Activated CD4-positive, alpha-beta T cell treated with anti-CD3 and anti-CD28 coated beads for 1 hour (primary cell): ENCODE measurements at places on chromosomes 13 and 19.

- peak; percentile 18 for DNase-seq
These were observed 14.3 kb downstream of the IER2 start for GRCh38 chr19:13164343-13165161.

DNA sequence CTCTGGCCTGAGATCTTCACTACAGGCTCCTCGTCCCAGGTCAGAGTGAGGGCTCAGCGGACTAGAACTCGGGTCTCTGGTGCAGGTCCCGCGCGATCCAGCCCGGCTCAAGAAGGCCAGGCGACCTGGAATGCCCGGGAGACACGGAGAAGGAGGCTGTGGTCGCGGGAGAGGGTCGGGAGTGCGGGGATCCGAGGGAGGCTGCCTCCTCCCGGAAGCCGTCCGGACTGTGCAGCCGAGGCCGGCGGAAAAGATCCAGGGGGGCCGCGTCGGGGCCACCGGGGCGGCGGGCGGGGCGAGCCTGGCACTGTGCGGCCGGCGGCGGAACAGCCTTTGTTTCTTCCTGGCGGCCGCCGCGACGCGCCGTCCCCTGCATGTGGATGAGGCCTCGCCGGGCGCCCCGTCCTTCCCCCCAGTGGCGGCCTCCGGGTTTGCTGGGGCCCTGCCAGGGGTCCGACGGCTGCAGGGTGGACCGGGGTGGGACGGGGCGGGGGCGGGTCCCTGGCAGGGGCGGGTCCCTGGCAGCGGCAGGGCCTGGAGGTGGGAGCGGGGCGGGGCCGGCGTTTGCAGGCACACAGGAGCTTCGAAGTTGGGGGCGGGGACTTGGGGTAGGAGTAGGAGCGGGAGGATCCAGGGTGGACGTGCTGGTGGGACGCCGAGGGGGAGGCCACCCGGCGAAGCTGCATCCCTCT lies 1.0 kb upstream of the SLC7A10 start:
- DNase-seq: no peak

DNA sequence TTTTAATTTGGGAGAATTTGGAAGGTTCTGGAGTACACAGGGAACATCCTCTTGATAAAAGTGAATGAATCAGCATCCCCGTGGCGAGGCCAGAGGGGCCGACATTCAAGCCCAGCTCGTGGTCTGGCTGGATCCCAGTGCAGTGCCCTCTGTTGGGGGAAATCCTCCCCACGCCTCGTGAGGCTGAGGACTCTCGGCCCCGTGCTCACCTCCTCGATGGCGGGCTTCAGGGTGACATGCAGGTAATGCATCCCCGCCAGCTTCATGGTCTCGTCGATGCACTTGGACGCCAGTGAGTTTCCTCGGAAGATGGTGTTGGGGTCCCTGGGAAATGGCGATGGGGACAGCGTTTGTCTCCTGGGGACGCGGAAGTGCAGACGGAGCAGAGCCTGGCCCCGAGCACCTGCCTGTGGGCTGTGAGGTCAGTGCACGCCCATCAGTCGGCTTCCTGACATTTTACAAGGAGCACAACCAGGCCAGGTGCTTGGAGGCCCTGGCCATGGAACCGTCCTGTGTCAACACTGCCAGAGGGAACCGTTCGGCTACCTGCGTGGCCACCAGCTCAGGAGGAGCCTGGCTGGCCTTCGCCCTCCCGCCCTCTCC lies 43.3 kb upstream of the C13orf46 start:
- DNase-seq: no peak

DNA sequence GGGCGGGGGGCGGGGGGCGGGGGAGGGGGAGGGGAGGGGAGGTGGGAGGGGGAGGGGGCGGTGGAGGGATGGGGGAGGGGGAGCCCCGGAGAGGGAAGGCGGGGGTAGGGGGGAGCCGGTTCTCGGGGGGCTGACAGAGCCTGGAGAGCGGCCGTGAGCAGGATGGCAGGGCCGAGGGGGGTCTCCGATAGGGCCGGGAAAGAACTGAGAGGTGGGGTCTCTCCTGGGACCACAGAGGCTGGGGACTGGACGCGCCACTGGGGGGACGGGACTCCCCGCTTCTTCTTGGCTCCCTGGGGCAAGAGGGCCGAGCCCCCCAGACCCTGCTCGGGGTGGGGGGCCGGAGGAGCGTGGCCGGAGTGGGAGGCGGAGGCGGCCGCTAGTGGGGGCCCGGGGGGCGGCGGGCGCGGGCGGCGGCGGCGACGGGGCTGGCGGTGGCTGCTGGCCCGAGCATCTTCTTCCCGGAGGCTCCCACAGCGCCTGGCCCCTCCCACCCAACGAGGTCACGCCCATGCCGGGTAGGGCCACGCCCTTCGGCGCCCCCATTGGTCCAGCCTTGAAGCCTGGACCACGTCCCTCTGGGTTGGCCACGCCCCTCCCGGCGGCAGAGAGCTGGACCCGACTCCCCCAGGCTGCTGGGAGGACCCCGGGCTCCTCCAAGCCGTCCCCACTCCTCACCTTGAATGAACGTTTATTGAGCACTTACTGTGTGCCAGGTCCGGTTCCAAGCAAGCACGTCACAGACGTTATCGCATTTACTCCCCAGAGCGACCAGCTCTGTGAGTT lies at the start of gene NOVA2:
Gene NOVA2, minus strand, starts transcription at position 313 of the 786 bp plus-strand sequence. CDS start 514 bp downstream, outside the sequence.
- DNase-seq: no peak

DNA sequence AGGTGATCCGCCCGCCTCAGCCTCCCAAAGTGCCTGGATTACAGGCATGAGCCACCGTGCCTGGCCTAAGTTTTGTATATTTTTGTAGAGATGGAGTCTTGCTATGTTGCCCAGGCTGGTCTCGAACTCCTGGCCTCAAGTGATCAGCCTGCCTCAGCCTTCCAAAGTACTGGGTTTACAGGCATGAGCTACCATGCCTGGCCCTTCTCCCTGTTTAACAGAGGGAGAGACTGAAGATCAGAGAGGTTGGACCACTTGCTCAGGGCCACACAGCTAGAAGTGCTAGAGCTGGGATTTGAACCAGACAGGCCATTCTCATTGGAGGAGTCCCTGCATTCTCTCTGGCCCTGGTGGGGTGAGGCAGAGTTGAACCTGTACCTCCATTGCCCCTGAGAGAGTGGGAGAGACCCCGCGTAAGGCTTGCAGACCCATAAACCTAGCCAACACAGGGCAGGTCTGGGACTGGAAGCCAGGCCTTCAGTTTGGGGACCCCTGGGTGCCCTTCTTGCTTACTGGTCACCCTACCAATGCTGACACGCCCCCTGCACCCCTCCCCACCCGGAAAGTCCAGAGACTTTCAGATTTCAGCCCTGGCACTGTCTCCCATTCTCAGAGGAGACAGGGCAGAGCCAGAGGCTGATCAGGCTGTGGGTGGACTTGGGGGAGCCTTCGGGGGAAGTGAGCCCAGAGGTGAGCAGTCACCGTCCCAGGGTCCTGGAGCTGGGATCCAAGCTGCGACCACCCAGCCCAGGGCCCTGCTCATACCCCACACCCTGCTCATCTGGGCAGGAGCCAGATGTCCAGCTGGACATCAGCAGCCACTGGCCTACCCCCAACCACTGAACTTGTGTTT lies 13.3 kb downstream of the TTYH1 start:
- DNase-seq: no peak

DNA sequence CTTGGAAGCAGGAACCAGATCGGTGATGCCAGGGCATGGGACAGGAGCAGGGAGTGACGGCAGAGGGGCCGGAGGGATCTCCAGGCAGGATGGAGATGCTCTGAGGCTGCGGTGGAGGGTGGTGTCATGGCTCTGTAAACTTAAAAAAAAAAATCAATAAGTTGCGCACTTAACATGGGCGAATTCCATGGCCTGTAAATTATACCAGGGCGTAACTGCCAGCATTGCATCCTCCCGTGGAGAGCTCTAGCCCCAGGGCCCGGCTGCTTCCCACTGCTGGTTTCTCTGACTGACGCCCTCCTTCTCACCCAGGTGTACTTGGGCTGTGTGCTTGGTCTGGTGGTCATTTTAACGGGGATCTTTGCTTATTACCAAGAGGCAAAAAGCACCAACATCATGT lies 8.7 kb downstream of the ATP12A start:
- no peak for DNase-seq

- peak; percentile 59 for DNase-seq
These were observed 6.2 kb downstream of the HRC start for GRCh38 chr19:49148784-49149651.

DNA sequence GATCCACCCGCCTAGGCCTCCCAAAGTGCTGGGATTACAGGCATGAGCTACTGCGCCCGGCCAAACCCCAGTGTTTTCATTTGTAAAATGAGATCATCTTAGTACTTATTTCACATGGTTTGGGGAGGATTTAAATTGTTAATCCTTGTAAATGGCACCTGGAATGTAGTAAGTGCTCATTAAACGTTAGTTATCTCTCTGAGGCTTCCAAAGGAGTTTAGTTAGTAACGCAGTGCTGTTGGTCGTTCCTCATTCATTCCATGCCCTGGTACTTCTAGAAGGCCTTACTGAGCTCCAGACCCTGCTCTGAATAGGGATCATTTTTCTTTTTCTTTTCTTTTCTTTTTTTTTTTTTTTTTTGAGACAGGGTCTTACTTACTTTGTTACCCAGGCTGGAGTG lies 5.2 kb downstream of the CPT1C start:
- no peak for DNase-seq

DNA sequence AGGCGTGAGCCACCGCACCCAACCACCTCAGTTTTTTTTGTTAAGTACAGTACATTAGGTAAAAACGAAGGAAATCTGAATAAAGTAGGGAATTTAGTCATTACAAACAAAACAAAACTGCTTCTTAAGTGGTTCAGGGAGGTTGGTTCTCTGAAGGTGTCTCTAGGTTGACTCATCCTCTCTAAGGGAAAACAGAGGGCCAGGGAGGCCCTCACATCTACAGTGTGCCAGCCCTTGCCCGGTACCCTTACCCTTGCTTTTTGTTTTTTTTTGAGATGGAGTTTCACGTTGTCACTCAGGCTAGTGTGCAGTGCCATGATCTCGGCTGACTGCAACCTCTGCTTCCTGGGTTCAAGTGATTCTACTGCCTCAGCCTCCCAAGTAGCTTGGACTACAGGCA lies 17.2 kb upstream of the JUND start:
- DNase-seq: no peak

DNA sequence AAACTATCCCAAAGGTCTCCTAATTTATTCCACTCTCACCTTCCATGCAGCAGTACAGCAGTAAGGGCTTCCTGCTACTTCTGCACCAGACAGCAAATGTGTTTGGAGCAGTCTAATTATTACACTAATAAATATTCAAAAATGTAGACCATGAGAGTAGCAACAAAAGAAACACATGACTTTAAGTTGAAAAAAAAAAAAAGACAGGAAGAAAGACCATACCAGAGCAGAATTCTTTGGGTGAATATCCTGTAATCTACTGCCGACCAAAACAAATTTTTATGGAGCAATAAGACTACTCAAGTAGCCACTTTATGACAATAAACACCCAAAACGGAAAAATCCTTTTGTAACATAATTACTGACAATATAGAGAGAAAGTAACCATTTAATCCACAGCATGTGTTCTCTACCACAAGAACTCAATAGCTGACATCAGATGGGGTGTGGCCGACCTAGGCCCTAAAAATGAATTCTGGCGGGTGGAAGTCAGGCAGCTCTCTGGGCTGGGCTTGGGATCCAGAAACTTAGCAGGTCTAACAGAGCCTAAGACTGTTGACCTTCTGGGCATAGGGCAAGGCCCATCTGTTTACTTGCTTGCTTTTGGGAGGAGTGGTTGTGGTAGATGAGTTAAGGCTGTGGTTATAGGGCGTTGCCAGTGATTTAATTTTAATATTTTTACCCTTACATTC lies 4.6 kb downstream of the KLF12 start:
- no peak for DNase-seq

DNA sequence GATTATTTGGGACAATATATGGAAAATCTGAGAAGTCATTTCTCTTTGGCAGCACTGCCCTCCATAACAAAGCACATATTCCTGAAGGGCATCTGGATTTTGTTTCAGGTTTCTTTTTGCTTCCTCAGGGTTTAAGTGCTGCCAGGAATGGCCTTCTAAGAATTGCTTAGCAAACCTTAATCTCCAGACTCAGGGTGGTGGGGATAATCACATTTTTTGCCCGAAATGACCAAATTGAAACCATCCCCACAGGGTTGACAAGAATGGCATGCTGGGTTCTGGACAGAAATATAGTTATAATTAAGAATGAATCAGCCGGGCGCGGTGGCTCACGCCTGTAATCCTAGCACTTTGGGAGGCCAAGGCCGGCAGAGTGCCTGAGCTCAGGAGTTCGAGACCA lies 6.4 kb upstream of the CDADC1 start:
- no peak for DNase-seq

- no peak for DNase-seq
These were observed 61.0 kb downstream of the SHISA2 start for GRCh38 chr13:25990801-25991200.

DNA sequence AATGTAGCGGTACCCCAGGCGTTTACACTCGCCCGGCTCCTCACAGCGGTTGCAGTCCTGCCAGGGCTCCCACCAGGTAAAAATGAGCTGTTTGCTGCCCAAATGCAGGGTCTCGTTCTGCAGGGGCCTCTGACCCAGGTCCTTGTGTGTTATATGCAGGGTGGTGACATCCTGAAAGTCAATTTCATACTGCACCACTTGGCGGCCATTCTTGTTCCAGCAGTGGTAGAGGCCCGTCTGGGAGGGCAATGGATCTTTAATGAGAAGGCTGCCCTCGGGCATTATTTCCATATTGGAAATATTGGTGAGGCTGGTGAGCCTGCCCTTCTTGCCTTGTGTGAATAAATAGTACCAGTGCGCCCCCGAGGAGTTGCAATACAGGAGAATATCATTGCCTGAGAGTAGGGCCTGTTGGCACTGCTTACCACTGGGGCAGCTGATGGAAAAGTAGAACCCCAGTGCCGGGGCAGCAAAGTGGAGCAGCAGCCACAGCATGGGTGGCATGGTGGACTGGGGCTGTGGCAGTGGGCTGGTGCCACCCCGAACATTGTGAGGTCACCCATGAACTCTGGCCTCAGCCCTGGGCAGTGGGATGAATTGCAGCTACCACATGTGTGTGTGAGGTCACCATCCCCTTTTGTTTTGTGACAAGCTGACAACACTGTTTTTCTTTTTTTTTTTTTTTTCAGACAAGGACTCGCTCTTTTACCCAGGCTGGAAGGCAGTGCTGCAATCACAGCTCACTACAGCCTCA lies at the start of gene FAM187B:
Gene FAM187B, minus strand, starts transcription at position 563 of the 754 bp plus-strand sequence. Its CDS starts 59 bp downstream, at position 504.
- no peak for DNase-seq

DNA sequence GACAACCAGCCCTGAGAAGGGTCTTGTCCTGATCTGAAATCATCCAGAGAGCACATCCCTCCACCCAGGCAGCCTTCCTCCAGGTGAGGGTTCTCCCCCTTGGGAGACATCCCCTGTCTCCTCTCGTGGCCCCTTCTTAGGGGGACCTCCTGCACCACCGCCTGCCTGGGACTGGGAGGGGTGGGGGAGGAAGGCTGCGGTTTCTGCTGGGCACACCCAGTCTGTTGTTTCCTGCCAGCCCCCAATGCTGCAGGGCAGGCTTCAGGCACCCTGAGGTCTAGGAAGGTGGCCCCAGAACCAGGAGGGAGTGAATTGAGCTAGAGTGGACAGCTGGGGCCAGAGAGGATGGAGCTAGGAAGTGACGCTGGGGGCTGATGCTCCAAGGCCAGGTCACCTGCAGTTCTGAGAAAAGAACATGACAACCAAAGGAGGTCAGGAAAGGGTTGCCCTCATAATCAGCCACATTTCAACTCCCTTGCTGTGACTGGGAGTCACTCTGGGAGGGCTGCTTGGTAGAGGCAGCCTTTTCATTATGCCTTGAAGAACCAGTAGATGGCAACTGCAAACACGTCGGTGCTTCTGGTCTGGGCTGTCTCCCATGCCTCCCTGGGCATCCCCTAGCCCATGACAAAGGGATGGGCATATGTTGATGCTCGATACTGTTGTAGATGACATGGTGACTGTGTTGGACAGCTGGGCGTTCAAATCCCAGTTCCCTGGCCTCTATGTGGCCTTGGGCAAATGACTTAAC lies 1.4 kb downstream of the ARHGEF18 start:
- peak; percentile 27 for DNase-seq
